ENCODE measurements at places on chromosomes 2 and 18.

DNA sequence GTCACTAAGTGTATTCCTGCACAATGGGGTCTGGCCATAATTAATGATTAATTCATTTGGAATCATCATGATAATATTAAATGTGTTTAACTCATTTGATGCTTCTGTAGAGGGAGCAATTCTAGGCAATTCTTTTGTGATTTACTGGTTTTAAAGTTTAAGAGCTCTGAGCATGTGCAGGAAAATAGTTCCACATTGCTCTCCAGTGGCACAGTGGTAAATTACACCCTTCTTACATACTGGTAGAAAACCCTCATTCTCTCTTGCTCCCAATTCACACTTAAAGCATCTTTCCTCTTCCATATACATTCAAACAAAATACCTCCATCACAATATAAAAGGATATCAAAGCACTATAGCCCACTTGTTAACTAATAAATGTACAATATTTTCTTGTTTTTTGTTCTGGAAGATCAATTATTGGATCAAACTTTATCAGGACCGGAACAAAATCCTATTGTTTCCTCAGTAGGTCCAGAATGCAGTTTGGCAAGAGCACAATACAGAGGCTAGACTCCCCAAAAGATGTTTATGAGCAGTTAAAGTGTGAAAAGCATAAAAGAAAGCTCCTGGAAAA lies 844.3 kb downstream of the MBD2 start:
- no peak for DNase-seq

DNA sequence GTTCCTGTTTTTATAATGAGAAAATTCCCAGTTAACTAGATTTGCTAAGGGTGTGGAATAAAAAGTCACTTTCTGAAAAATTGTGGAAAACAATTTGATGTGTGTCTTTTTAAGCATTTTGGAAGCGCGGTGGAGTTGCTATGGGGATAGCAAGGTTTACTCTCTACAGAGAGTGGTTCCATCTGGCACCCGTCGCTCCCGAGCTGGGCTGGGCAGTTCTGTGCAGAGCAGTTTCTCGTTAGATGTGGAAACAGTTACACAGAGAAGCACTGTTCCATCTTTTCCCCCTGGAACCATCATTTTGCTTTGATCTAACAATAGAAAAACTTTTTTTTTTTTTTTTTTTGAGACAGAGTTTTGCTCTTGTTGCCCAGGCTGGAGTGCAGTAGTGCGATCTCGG lies 17.4 kb downstream of the LDLRAD4 start:
- no peak for DNase-seq

- DNase-seq, result no peak
These were observed 16.5 kb downstream of the SFXN5 start for GRCh38 chr2:73054980-73055379.

GRCh38 chr2:38835015-38835601 lies 40.6 kb downstream of the DHX57 start:
- DNase-seq, result no peak

GRCh38 chr2:40213071-40213470 lies 238.8 kb downstream of the SLC8A1 start:
- no peak for DNase-seq

DNA sequence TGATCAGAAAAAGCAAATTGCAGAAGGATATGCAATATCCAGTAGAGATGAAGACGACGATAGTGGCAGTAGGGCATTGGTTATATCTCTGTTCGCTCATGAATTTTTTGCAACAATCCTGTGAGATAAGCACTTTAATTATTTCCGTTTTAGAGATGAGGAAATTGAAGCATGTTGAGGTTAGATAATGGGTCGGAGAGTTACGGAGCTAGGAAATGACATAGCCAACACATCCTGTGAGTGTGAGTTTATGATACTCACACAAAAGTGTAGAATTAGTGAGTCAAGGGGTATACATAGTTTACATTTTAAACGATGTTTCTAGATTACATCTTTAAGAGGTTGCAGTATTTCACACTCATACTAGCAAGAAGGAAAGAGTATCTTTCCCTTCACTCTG lies 123.1 kb upstream of the ARL4C start:
- no peak for DNase-seq

GRCh38 chr2:71303849-71304248 lies 27.7 kb upstream of the ZNF638 start:
- DNase-seq, result no peak

DNA sequence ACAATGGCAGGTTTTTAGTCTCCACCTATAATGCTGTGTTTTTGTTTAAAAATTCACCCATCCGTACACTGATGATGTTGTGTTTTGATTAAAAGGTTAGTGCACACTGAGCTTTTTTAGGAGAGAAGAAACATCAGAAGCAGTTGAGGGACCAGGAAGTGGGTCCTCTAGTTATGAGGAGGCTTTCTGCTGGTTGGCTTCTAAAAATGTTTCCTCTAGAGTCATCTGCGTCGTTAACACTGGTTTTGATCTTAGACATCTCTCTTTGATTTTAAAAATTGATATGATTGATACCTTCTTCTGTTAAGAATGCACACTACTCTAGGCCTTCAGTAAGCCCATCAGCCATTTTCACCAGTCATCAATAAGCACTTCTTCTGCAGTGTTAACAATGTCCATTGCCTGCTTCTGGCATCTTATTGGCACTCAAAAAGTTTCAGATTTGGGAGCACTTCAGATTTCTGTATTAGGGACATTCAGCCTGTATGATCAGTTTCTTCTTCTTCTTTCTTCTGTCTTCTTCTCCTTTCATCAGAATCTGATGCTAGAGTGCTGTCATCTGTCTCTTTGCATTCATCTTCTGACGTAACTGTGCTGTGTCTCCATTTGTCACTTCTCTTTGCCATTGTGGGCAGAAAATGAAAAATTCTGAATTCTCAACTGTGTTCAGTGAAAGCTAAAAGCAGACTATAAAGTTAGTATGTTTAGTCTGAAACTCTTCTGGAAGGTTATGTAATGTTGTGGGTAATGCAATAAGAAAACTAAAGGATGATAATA lies 56.3 kb downstream of the PHLPP1 start:
- no peak for DNase-seq

GRCh38 chr18:79321625-79322405 lies 73.9 kb upstream of the NFATC1 start:
- no peak for DNase-seq

DNA sequence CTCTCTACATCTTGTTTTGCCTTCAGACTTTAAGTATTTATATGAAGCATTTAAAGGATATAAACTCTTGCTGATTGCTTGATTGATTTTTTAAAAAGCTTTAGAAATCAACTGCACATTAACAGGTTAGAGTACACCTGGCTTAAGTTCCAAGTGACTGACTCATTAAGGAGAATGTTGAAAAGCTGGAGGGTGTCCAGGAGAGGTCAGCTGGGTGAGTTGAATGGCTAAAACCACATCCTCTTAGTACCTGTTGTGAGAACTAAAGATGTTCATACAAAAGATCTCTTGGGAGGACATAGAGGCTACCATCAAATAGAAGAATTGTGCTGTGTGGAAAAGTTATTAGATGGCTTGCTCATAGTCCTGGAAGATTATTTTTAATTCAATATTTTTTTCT lies 206.8 kb downstream of the TXNL1 start:
- no peak for DNase-seq

- no peak for DNase-seq
These were observed 614.1 kb upstream of the VRK2 start for GRCh38 chr2:57432528-57432927.

DNA sequence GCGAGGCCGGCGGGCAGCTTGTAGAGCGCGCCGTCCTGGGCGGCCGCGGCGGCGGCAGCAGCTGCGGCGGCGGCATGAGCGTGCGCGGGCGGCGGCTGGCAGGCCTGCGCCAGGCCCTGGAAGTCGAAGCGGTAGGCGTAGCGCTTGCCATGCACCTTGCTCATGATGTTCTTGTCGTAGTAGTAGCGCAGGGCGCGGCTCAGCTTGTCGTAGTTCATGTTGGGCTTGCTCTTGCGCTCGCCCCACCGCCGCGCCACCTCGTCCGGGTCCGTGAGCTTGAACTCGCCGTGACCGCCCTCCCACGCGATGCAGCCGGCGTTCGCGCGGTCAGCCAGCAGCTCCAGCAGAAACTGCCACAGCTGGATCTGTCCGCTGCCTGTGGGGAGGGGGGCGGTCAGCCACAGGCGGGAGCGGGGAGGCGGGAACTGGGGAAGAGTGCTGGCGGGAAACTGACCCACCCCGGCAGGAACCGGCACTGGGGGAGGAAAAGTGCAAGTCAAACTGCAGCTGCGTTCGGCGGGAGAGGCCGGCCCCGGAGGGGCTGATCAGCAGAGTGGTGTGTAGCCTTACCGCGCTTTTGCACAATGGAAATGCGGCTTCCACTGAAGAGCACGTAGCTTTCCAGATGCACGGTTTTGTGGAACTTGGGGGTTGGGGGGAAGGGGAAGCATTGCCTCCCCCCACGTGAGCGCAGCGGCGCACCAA lies 3.0 kb downstream of the FEV start:
- no peak for DNase-seq

DNA sequence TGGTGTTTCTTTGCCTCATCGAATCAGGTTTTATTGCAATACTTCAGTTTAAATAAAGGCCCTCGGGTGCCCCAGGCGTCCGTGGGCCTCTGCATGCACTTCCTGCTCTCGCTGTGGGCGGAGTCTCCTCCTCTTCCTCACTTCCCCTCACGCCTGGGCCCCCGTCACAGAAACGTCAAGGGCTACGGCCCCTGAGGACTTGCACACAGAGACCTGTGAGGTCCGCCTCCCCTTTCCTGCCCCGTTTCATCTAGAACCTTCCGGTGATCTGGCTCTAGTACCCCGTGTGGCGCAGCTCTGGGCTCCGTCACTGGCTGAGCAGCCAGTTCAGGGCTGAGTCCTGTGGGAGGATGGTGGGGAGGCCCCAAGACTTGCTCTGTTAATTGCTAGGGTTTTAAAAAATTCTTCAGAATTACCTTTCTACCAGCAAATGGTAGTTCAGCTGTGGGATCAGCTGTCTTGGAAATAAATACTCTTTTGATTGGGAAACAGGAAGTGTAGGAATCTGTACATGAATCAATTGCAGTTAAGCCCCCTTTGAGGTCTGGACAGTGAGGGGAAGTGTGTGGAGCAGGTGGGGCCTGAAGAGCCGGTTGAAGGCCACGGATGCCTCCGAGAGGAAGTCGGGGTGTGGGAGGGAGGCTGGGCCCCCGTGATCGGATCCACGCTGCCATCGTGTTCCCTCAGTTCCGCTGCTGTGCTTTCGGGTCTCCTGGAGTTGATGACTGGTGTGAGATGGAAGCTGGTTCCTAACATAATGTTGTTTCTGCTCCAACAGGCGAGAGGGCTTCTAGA lies 10.2 kb downstream of the NFATC1 start:
- DNase-seq, result no peak

DNA sequence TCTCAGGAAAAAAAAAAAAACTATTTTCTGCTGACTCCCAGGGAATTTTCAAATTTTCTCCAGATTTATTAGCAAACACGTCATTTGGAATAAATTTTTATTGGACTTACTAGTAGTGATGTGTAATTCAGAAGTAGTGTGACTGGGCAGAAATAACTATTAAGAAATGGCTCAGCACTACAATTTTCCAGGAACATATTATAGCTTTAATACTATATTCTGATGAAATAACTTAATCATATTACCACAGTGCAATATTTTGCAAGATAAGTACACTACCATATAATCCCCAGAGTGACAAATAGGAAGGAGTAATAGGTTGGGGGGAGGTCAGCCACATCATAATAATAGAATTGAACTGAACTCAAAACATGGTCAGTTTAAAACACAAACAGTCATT lies 19.7 kb upstream of the TNFAIP6 start:
- DNase-seq, result no peak

DNA sequence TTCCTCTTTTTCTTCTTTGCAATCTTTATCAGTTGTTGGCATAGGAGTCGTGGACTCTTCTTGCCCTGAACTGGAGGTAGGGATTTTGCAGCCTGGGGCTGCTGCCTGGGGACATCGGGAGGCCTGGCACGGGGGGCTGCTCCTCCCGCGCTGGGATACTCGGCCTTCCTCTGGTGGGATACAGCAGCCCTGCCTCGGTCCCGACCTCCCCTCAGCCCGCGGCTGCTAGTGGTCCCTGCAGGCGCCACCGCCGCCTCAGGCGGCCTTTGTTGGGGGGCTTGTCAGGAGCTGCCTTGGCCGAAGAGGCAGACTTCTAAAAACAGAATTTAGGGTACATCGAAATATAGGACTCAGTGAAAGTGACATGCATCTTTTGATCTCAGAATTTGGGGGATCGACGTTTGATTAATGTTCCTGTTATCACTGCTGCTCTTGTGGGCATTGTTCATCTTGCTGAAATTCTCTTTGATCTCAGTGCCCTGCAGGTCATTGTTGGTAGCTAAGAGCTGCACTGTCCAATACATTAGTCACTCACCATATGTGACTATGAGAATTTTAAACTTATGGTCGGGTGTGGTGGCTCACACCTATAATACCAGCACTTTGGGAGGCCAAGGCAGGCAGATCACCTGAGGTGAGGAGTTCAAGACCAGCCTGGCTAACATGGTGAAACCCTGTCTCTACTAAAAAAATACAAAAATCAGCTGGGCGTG lies 16.3 kb downstream of the POLR2D start:
- no peak for DNase-seq

DNA sequence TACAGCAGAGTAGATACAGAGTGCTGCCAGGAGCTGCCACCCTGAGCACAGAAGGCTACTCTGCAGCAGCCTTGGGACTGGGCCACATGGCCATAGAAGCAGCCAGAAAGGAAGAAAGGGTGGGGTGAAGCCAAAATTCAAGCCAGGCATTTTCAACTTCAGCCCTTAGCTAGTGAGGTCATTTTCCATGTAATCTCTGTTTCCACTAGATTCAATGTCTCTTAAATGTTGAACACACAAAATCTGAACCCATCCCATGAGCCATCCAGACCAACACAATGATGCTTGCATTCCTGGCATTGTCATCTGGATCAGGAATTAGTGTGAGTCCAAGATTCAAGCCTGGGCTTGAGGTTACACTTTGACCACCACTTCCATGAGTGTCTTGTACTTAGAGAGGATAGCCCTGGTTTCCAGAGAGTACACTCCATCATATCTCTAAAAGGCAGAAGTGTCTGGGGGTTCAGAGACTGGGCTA lies 243.6 kb downstream of the OSR1 start:
- no peak for DNase-seq

- no peak for DNase-seq
These were observed at the start of gene GTF2A1L for GRCh38 chr2:48617618-48618017. GTF2A1L (plus strand) TSS chr2:48617856; CDS start chr2:48617875, 19 bp downstream.

DNA sequence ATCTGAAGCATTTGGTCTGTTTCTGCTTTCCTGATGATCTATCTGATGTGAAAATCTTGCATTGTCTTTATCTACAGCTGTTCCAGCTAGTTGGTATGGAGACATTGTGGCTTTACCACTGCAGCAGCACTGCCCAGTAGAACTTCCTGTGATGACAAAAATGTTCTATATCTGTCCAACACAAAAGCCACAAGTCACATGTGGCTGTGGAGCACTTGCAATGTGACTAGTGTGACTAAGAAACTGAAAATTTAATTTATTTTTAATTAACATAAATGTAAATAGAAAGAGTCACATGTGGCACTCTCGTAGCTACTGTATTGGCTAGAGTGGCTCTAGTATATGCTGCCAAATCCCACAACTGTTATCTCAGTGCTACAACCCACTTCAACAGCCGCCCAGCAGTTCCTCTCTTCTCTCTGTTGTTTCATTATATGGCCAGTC lies 425.7 kb downstream of the SETBP1 start:
- no peak for DNase-seq

GRCh38 chr2:56100791-56101312 lies 82.9 kb upstream of the CCDC85A start:
- DNase-seq, result no peak

- DNase-seq, result no peak
These were observed 6.2 kb downstream of the TTC32 start for GRCh38 chr2:19895535-19895934.

Data from AG04450 (cell line).